ENCODE measurements at places on chromosomes 1 and 21.

DNA sequence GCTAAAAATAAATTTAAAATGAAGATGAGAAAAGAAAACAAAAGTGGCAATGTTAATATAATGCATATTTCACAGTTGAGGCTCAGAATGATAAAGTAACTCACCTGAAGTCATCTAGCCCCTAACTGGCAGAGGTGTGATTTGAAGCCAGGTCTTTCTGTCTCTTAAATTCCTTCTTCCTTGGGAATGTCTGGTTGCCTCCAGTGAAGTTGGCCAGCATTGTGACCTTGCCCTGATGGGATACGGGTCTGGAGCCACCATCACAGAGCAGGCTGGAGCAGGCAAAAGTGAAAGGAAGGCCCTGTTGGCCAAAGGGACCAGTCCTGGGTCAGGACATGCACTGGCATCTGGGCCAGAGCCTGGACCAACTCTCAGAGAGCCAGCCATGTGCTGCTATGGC, 111.7 kb downstream of the EPHB2 start:
- DNase-seq: no peak

GRCh38 chr1:3295846-3296245, 158.6 kb upstream of the ARHGEF16 start:
- no peak for DNase-seq

GRCh38 chr1:234083460-234083859, 179.0 kb downstream of the SLC35F3 start:
- no peak for DNase-seq

DNA sequence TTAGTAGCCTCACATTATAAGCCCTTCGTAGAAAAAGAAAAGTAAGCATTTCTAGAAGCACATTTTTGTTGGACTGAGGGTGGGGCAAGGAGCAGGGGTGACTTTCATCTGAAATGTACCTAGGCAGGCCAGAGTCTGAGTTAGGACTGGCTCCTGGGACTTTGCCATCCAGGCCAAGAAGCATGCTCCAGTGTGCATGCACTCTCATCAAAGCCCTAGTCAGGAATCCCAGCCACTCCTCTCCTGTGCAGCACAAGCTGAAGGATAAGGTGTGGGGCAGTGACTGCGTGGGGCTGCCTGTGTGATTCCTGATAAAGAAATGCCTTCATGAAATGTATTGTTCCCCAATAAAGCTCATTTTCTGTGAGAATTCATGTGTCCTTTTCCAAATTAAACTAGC, 88.2 kb downstream of the GFI1 start:
- no peak for DNase-seq

DNA sequence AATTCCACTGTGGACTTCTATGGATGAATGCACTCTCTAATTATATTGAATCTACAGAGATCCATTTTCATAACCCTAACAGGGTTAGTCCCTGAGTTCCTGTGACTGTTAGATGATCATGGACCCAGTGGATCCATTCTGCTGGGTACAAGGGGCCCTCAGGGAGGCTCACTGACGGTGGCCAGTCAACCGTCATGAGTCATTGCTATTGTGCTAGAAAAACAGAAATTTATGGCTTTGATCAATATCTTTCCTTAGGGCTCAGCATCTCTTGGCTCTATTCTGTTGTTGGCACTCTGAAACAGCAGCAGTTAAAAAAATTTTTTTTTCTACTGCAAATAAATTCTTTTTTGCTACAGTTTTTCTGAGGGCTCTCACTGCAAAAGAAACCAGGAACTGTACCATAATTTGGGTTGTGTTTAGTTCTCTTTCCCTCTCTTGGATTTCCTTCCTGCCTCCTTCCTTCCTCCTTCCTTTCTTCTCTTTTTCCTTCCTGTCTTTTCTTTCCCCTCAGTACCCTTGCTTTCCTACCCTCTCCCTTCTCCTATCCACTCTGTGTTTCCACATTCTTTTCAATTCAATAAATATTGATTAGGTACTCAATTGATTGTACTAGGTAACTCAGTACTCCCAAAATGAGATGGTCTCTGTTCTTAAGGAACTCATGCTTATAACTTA, 49.5 kb downstream of the UTP25 start:
- no peak for DNase-seq

DNA sequence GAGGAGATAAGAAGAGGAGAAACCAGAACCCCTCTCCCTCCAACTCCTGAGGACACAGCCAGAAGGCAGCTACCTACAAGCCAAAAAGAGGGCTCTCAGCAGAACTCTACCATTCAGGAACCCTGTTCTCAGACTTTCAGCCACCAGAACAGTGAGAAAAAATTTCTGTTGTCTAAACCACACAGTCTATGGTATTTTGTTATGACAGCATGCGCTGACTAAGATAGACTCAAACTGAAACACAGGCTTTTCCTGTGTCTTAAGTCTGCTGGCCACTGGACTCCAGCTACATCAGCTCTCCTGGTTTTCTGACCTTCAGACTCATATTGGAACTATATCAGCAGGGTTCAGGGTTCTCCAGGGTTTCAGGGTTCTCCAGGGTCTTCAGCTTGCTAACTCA, 126.5 kb upstream of the TNFSF4 start:
- DNase-seq: no peak

DNA sequence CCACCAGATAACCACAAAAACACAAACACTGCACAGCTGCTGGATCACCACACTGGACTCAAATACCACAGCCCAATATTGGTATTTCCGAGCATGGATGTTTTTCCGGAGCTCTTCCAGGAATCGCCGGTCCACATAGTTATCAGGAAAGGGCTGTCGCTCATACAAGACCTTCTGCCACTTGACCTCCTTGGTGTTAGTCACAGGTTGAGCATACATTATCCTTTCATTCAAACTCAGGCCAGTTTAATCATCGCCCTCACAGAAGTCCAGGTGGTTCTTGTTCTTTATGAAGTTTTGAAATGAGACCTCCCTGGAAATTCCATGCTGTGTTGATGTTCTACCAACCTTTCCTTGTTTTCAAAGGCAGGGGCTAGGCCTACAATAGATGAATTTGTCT, 1.5 kb downstream of the PIGC start:
- no peak for DNase-seq

- no peak for DNase-seq
Observed at GRCh38 chr1:156623946-156624813, 5.0 kb downstream of the HAPLN2 start.

- no peak for DNase-seq
Observed at GRCh38 chr1:9473032-9473807, 66.0 kb upstream of the SLC25A33 start.

GRCh38 chr1:13595411-13595810, 11.8 kb downstream of the PDPN start:
- DNase-seq: no peak

DNA sequence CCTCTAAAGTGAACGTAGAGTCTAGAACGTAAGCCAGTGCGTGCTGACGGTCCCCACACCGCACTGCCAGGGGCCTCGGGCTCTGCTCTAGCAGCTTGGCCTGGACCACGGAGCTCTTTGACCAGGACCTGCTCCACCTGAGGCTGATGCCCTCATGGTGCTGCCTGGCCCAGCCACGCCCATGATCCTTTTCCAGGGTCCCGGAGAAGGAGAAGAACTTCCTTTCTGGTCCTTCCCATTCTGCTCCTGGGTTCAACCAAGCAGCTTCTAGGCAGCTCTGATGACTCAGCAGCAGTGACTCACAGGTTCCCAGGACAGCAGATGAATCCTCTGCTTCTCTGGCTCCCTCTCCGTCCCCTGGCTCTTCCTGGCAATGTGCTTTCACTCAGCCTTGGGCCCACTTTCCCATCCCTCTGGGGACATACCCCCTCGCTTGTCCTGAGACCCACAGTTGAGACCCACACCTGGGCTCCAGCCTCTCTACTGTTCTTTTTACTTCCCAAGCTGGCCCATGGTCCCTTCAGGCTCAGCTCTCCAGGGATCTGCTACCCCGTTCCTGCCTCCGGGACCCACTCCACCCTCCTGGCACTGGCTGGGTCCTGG, 246.3 kb upstream of the RAB4A start:
- DNase-seq: peak; percentile 76

GRCh38 chr1:47941609-47942239, 55.5 kb downstream of the TRABD2B start:
- DNase-seq: no peak

Measured in NCI-H446 treated with DMSO at 0.1 percent for 48 hours (cell line).